ENCODE measurements at places on chromosomes 6 and 20. TPM values are rescaled to one million over a fixed set of nuclear protein-coding genes. Genes with fewer than 3 reads are reported as not detected.

PRDM13 gene
- 1.3 TPM for total RNA-seq

DNA sequence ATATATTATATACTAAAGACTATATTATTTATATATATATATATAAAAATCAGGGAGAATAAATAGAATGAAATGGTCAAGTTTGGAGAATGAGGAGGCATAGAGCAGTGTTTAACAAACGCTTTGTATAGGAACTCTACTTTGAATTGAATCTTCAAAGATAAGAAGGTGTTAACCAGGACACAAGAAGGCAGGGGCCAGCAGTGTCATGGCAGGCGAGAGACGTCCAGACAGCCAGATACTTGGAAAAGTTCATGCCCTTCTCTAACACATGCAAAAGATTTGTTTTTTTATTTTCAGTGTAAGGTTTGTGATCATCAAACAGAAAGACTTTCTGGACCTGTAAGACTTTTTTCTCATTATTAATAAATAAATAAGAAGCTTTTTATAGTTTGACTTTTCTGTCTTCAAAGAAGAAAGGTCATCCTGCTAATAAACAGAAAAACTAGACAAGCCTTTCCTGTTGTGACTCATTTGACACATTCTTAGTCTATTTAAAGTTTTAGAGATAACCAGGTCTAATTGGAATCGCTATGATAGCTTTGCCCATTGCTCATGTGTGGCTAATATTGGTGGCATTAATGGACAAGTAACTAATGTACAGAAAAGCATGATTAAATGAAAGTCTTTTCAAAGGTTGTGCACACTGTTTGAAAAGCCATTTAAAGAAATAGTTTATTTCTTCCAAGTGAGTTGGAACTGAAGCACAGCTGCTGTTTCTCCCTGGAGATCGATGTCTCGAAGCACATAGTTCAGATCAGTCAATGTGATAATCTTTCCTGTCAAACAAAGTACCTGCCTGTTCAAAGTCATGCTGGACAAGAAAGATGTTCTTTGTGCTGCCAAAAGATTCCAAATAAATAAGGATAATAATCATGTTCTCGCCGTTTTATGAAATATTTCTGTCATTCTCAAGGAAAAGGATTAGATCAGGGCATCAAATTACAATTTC, 420.4 kb upstream of the OPRM1 start:
- no peak for DNase-seq

DNA sequence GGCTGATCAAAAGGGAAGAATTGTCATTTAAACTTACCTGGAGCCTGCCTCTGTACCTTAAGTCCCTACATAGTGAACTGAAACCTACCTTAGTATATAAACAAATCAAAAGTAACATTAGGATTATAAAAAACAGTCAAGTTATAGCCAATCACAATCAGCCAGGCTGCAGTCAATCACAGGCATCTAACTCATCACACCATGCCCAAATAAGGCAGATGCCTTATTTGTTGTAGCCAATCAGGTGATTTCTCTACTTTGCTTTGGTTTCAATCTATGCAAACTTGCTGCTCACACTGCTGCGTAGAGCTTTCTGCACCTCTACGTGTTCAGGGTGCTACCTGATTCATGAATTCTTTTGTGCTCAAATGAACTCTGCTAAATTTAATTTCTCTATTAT, 18.3 kb upstream of the DEFB113 start:
- no peak for DNase-seq

DNA sequence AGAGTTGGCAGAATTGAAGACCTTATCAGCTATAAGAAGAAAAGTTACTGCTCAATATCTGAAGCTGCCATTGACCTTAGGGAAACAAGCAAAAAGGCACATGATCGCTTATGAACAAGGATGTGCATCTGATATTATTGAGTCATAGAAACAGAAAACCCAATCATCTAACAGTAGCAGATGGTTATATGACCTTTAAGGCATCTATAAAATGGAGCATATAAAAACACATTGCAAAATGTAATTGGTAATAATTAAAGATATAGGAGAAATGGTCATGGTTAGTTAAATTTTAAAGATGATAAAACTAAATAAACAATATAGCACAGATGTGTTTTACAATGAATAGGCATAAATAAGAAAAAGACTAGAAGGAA, 260.1 kb upstream of the TAB2 start:
- DNase-seq, result no peak

GRCh38 chr6:158517581-158517980, 42.3 kb upstream of the TMEM181 start:
- no peak for DNase-seq

DNA sequence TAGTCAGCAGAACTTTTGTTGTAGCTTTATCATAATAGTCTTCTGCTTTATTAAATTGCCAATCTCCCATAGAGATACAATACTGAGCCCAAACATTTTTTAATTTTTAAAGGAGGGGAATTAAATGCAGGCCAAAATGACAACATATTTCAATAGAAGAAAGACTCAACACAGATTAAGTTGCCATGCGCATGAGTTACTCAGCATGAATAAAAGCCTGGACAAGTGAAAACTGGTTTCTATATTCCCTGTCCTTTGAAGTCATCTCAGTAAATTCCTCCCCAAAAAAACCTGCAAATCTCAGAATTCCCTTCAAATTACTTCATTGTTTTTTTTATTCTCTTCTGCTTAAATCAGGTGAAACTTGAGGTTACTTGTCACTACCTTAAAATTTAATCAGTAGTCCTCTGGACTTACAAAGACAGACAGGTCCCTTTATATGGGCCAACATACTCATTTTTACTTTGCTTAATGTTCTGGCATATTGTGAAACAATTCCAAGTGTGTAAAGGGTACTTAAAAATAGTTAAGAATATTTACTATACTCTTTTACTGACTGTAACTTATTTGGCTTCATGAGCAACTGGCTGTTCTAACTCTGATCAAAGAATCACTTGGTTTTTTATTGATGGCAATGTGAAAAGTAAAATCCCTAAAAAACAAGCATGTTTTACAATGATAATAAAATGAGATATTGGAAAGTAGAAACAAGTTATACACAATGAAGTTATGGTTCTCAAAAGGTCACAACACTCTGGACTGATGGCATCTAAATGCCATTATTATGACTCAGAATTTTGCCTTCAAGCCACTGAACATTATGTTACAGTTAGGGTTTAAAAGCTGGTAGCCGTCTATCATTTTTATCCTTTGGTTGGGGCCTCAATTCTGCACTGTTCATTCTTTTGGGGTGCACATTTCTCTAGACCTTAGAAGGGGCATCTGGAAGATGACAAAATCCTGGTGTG, 49.9 kb upstream of the COL21A1 start:
- no peak for DNase-seq

GRCh38 chr6:125808060-125808459, 17.3 kb downstream of the NCOA7 start:
- DNase-seq, result no peak

GRCh38 chr6:133594652-133595110, 294.2 kb upstream of the TCF21 start:
- DNase-seq, result no peak

- no peak for DNase-seq
Measured at GRCh38 chr6:141451511-141452353, 681.0 kb upstream of the GJE1 start.

DNA sequence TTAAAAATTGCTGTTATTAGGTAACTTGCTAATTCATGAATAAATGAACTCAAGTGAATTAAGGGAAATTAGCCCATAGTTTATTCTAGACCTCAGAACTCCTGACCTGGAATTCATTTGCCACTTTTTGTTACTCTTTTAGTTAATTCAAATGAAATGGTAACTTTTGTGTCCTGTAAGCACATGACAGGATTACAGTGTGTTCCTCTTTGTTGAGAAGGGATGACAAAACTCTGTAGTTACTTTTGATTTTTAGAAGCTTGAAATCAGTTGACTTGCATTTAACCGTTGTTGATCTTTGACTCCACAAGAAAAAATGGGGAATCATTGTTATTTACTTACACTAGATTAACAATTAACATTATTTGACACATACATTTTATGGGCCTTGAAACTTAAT, 6.2 kb downstream of the SLC9A8 start:
- no peak for DNase-seq

- DNase-seq, result no peak
Measured at GRCh38 chr20:49759266-49759950, 45.7 kb upstream of the B4GALT5 start.

MUCL3 gene
- total RNA-seq, result 0.07 TPM

DNA sequence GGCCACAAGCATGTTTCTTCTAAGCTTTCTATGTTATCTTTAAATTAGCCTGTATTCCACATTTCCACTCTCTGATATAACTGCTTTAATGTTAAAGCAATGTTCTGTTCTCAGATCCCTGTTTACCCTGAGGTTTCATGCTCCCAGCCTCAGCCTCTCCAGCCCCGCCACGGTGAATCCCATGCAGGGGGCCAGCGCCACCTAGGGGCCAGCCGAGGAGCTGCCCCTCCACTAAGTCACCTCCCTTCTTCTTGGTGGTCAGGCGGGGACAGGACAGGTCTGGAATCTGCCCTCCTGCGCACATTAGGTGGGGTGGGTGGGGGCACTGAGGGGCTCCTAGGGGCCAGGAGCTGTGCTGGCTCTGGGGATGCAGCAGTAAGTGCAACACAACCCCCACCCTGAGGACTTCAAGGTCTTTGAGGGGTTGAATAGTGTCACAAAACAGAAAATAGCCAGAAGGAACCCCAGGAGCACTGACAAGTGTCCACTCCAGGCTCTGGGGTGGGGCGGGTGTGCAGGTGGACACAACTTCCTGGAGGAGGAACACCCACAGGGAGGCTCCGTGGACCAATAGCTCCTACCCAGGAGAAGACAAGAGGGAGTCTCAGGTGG, 61.6 kb downstream of the RAB44 start:
- DNase-seq, result peak; percentile 94

GGTLC1 gene
- not detected for total RNA-seq

GRCh38 chr6:31822036-31822821, 5.3 kb upstream of the HSPA1B start:
- DNase-seq, result peak; percentile 93

DNA sequence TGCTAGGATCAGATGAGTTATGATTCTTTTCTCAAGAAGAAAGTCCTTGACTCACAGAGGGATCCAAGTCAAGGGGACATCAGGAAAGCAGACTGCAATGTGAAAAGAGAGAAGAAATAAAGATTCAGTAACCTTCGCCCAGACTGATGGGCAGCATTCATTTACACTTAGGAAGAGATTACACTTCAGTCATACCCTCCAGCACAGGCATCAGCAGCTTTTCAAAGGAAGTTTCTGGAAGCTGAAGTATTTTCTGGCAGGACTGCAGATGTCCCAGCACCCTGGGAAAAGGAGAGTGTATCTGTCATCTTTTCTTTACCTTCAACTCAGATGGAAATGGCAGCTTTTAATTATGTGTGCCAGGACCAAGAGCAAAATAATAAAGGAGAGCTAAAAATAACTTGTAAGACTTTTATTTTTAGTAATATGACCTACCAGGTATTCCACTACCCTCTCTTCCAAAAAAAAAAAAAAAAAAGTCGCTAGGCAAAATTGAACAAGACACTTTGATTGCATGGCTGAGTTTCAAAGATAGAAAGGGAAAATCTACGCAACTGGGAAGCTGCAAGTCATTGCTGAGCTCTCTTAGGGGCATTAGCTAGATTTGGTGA, 712.1 kb downstream of the EPM2A start:
- DNase-seq, result no peak

ASF1A gene
- total RNA-seq, result 19.7 TPM

C6orf15 gene
- not detected for total RNA-seq

DNA sequence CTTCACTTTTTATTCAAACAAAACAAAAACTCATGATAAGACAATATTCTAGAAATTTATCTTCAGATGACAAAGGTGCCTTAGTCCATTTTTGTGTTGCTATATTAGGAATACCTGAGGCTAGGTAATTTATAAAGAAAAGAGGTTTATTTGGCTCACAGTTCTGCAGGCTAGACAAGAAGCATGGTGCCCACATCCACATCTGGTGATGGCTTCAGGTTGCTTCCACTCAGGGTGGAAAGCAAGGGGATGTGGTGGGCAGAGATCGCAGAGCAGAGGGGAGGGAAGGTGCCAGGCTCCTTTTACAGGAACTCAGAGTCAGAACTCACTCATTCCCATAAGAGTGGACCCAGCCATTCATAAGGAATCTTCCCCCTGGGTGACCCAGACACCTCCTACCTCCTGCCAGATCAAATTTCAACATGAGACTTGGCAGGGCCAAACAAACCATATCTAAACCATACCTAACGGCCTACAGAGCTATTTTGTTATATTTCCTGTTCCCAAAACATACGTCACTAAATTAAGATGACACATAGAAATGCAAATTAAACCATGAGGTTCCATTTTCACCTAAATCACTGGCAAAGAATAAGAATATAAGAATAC, 26.4 kb downstream of the ABHD12 start:
- DNase-seq, result no peak

- DNase-seq, result no peak
Measured at GRCh38 chr6:36975231-36976006, 10.6 kb downstream of the MTCH1 start.

DNA sequence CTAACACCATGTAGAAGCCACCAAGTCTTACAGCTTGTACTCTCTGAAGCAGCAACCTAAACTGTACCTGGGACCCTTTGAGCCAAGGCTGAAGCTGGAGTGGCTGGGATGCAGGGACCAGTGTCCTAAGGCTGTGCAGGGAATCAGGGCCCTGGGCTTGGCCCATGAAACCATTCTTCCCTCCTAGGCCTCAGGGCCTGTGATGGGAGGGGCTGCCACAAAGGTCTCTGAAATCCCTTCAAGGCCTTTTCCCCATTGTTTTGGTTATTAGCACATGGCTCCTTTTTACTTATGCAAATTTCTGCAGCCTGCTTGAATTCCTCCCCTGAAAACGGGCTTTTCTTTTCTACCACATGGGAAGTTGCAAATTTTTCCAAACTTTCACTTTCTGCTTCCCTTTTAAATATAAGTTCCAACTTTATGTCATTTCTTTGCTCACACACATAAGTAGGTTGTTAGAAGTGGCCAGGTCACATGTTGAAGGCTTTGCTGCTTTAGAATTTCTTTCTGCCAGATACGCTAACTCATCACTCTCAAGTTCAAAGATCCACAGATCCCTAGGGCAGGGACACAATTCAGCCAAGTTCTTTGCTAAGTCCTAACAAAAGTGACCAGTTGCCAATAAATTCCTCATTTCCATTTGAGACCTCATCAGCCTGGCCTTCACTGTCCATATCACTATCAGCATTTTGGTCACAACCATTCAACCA, 28.2 kb upstream of the ATXN1 start:
- no peak for DNase-seq

GRCh38 chr6:85134172-85134571, 315.7 kb upstream of the NT5E start:
- no peak for DNase-seq

GRCh38 chr20:37643400-37643799, 50.4 kb upstream of the CTNNBL1 start:
- DNase-seq, result no peak

DNA sequence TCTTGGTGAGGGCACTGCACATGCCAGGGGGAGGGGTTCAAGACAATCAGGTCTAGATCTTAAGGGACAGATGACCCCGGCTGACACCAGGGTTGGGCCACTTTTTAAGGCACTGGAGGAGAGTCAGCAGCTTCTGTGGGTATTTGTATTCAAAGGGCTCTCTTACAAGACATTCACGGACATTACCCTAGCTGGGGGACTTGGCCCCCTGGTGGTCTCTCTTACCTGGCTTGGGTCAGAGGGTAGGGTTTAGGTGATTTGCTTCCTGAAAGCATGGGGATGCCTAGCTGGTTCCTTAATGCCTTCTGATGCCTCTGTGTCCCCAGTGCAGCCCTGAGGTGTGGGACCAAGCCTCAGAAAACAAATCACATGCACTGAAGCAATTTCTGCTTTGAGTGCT, 354.7 kb downstream of the CDC5L start:
- DNase-seq, result no peak
